Stimulated activated CD4-positive, alpha-beta T cell treated with anti-CD3 and anti-CD28 coated beads, Interleukin-4, amount 100 ng/mL, for 1 hour (primary cell): ENCODE measurements at places on chromosomes 5 and 9.

DNA sequence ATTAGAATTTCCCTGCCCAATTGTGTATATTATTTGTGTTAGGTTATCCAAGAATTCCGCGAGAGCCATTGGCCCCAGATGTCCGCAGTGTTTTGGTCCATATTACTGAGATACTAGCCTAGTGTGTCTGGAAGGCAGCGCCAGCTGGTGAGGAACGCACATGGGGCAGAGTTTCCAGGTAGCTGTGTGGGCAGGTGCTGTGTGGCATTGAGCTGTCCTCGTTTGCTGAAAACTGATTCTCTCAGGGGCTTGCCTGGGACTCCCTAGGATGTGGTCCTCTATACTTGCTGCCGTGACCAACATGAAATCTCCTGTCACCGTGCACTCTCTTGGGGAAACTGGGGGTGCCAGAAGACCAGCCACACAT is 288.7 kb downstream of the FANCC start:
- no peak for DNase-seq

GRCh38 chr9:113163001-113163400 is 12.2 kb downstream of the SLC31A2 start:
- no peak for DNase-seq

GRCh38 chr9:117464941-117465616 is 50.2 kb upstream of the ASTN2 start:
- no peak for DNase-seq

DNA sequence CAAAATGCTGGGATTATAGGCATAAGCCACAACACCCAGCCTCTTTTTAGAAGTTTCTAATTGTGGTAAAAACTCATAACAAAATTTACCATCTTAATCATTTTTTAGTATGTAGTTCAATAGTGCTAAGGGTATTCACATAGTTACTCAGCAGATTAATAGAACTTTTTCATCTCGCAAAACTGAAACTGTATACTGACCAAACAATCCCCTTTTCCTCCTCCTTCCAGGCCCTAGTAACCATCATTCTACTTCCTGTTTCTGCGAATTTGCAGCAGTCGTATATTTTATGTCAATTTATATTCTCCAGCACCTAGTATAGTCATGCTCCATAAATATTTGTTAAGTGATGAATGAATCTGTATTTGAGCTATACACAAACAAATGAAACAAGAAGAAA is 86.3 kb upstream of the ERBIN start:
- DNase-seq = no peak

GRCh38 chr9:133476941-133477340 is 2.0 kb downstream of the SLC2A6 start:
- DNase-seq = no peak

GRCh38 chr9:33524306-33524947 is 376 bp downstream of the ANKRD18B start:
- peak; percentile 15 for DNase-seq

GRCh38 chr5:106584268-106584667 is 1086.5 kb downstream of the EFNA5 start:
- no peak for DNase-seq

DNA sequence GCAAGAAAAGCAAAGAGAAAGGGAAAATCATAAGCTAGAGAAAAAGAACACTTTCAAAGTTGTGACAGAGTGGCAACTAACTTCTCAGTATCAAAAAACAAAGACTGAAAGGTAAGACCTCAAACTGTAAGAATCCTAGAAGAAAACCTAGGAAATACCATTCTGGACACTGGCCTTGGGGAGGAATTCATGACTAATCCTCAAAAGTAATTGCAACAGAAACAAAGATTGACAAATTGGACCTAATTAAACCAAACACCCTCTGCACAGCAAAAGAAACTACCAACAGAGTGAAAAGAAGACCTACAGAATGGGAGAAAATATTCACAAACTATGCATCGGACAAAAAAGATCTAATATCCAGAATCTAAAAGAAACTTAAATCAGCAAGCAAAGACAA is 79.1 kb downstream of the FEM1C start:
- no peak for DNase-seq

- DNase-seq = no peak
Observed at GRCh38 chr5:152303841-152304240, 101.2 kb downstream of the NMUR2 start.

- DNase-seq = no peak
Observed at GRCh38 chr5:82164977-82165713, 113.0 kb downstream of the RPS23 start.

GRCh38 chr5:80399526-80400239 is 8.2 kb upstream of the ZFYVE16 start:
- DNase-seq = no peak

DNA sequence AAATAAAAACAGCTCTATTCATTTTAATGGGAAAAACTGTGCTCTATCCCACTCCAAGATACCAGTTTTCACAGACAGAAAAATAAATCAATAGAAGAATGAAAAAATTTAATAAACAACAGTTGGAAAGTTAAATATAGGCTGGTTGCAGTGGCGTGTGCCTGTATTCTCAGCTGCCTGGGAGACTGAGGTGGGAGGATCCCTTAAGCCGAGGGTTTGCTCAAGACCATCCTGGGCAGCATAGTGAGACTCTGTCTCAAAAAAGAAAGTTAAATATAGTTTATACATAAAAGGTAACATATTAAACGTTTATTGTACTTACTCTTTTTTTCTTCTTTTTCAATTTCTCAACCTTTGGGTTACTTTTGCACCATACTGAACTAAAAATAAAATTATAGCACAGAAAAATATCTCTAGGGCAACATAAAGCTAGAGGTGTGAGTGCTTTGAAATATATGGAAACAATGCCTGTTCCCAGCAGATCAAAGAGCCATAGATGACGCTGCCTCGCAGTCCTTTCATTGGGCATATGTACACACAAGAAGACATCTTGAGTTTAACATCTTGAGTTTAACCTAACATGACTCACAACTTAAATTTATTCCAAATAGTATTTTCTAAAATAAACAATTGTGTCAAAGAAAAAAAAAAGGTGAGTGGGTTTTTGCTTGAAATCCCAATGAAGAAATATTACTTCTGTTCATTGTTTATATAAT is 25.7 kb upstream of the KLF9 start:
- DNase-seq = no peak

DNA sequence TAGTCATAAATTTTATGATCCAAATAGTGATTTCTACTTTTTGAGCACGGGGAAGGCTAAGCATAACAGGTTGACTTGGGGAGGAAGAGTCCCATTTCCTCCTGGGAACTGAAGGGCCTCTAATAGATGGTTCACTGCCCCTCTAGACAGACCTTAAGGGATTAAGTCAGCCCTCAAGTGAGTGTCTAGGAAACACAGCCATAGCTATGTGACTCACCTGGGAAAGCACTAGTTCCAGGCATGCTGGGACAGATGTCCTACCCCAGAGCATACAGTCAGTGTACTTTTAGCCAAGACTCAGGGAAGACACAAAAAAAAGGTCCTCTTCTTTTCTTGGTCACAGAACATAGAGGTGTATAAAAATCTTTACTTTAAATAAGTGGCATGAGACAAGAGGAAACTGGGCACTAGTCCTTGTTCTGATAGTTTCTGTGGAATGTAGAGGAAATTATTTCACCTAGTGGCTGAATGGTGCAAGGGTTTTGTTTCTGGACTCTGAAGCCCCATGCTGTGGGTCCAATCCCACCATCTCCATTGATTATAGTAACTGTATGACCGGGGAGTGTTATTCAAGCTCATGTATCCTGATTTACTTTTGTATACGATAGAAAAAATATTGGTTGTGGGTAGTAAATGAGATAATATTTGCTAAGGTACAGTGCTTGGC is 86.0 kb downstream of the NREP start:
- no peak for DNase-seq

DNA sequence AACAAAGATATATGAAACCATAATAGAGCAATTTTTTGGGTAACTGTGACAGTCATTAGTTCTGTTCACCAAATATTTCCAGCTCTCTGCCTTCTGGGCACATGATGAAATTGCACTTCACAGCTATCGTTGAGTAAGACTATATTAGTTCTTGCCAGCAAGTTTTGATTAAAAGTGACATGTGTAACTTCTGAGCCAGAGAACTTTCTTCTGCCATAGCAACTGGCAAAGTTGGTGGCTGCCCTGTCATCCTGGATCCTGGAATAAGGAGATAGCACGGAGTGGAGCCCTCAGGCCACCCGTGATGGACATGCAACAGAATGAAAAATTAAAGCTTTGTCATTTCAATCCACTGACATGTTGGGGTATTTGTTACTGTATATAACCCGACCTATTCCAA is 194.4 kb upstream of the VCAN start:
- DNase-seq = no peak

GRCh38 chr5:142811866-142812557 is 41.8 kb downstream of the ARHGAP26 start:
- DNase-seq = no peak

- DNase-seq = no peak
Observed at GRCh38 chr5:69295088-69295754, 37.4 kb downstream of the CCDC125 start.

- DNase-seq = no peak
Observed at GRCh38 chr5:122494109-122494508, 182.1 kb downstream of the SNCAIP start.

- no peak for DNase-seq
Observed at GRCh38 chr5:82586181-82586580, 308.0 kb upstream of the RPS23 start.

- peak; percentile 32 for DNase-seq
Observed at GRCh38 chr9:104961238-104961637, 33.3 kb upstream of the ABCA1 start.

DNA sequence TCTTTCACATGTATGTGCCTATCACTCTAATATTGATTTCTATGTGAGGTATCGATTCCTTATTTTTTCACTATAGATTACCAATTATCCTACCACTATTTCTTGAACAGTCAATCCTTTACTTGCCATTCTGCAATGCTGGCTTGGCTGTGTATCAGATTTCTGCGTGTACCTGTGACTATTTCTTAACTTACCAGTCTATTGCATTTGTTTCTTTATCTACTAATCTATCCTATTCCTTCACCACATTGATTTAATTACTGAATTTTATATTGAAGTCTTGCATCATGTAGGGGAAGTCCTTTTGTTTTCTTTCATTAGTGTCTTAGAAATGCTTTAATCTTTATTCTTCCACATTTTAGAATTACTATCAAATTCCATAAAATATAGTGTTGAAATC is 684.8 kb downstream of the LRRC70 start:
- no peak for DNase-seq

DNA sequence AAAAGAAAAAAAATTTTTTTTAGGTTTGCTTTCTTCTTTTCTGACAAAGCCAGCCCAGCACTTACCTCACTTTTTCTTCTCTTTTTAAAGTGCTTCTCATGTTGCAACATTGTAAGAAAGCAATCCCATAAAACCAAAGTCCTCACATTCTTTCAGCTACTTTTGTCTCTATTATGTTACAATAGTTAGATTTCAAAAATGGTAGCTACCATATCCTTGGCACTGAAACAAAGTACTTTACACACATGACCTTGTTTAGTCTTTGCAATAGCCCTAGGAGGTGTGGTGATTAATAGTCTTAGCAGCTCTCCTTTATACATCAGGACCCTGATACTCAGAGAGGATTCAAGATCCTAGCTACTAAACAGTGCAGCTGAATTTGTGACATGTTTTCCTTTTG is 23.5 kb upstream of the CARTPT start:
- no peak for DNase-seq

- DNase-seq = no peak
Observed at GRCh38 chr5:109126481-109126880, 283.3 kb downstream of the PJA2 start.

GRCh38 chr5:62498961-62499360 is 79.7 kb upstream of the LRRC70 start:
- no peak for DNase-seq

DNA sequence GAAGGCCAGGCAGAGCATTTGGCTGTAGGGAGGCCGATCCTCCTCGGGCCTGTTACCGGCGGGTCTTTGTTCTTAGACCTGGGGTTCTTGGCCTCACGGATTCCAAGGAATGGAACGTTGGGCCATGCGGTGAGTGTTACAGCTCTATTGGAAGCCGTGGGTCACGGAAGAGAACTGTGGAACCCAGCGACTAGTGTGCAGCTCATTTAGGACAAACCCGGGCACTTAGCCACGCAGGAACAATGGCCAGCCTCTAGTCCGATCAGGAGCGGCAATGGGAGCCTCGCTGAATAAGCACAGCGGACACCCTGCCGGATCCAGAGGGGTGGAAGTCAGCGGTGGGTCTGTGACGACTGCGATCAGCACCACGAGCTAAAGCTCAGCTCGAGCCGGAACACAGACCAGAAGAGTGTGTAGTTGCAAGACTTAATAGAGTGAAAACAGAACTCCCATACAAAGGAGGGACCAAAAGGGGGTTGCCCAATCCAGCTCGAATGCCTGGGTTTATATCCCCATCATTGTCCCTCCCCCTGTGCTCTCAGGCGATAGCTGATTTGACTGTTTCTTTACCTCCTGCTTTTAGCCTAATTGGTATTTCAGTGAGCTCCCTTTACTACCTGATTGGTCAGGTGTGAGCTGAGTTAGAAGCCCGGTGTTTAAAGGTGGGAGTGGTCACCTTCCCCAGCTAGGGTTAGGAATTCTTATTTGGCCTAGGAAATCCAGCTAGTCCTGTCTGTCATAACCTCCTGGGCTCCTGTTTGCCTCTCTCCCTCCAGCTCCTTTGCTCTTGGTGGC is 53.7 kb upstream of the RPL26L1 start:
- no peak for DNase-seq

DNA sequence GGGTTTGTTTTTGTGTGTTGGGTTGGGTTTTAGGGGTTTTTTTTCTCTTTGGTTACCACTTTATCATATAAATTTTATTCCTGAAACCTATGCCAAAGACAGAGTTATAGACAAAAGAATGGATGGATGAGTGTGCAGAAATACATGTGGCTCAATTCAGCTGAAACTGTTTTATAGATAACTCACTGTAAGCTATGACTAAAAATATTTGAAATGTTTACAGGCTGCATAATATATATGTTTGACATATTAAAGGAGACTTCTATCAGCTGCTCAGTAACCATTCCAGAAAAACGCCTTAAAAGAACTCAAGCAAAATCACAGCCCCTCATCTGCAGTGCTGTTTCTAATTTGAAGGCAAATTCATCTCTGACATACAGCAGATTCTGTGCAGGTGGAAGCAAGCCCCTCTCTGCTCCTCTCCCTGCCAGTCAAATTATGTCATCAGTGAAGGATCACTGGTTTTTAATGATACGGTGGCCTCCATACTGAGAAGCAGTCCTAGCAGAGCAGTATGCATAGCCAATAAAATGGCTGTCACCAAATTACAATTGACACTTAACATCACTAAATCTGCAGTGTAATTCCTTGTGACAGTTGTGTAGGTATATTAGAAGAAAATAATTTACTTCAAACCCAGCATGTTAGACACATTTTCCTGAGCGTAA is 301.6 kb downstream of the NR2F1-AS1 start:
- no peak for DNase-seq

GRCh38 chr5:10323588-10324488 is 16.1 kb upstream of the CMBL start:
- no peak for DNase-seq

DNA sequence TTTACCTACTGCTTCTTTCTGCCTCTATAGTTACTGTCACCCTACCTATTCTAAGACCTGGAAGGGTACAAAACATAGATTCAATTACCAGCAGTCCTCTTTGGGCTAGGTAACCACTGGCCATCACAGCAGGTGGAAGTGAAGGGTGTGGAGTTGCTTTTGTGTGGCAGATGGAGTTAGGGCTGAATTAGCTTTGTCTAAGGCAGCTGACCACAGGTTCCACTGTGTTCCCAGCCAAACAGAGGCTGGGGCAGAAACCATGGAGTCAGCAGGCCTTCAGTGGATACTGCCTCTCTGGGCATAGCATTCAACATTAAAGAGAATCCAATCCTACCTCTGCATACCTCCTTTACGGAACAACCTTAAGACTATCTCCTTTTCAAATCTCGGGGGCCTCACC is 254.2 kb downstream of the RFX3 start:
- no peak for DNase-seq

GRCh38 chr5:15741591-15741990 is 241.6 kb downstream of the FBXL7 start:
- no peak for DNase-seq
